ENCODE measurements at places on chromosomes 12 and 14.

- no peak for DNase-seq
These were observed 618.6 kb upstream of the TMEM132C start for GRCh38 chr12:127648321-127648720.

DNA sequence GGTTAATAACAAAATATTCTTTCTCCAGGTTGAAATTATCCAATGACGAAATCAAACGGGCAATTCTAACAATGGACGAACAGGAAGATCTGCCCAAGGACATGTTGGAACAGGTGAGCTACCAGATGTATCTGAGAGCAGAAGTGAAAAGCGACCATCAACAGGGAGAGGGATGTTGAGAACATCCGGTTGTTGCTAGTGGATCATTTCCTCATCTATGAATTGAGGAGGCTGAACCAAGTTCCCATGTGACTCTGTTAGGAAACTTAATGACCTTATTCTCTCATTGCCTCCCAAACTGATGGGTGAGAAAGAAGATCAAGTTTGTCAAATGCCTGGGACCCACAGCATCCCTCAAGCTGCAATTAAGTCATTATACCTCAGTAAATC lies 117.7 kb downstream of the GPR135 start:
- no peak for DNase-seq

DNA sequence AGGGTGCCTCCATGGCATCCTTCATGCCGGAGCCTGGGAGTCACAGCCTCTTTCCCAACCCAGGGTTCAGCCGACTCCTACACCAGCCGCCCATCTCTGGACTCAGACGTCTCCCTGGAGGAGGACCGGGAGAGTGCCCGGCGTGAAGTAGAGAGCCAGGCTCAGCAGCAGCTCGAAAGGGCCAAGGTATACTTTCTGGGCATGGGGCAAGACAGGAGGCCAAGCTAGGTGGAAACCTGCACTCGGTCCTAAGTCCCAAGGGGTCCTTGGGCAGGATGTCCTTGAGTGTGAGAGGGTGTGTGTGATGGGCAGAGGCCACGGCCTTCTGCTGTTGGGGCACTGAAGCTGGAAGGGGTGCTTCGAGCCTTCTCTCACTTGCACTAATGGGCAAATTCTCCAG lies 5.0 kb downstream of the CACNB3 start:
- no peak for DNase-seq

GRCh38 chr14:31200702-31200990 lies 6.9 kb downstream of the HECTD1 start:
- DNase-seq = no peak

DNA sequence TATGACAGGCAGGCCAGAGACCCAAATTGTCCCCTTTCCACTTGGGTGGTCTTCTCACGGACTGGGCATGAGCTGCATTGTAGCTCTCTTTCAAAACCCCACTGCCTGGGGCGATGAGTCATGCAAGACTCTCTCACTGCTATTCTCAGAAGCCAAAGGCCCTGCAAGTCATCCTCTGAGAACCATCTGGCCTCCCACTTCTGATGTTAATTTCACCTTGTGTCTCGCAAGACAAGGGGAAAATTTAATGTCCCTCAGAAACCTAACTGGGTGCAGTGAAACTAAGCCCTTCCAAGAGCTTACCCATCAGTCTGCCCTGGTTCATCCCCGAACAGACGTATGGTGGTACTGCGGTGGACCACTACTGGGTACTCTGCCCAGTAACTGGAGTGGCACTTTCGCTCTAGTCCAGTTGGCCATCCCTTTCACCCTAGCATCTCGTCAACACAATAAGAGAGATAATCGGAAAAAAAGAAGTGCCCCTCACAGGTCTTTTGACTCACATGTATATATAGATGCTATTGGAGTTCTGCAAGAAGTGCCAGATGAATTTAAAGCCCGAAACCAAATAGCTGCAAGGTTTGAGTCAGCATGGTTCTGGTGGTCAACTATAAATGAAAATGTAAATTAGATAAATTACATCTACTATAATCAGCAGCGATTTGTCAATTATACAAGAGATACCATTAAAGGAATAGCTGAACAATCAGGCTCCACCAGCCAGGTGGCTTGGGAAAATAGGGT lies 31.3 kb upstream of the LALBA start:
- DNase-seq = no peak

GRCh38 chr12:12872139-12872933 lies 19.0 kb upstream of the GPRC5A start:
- no peak for DNase-seq

GRCh38 chr12:57850854-57851430 lies 4.4 kb upstream of the CTDSP2 start:
- no peak for DNase-seq

GRCh38 chr12:29269706-29270408 lies 111.1 kb downstream of the ERGIC2 start:
- DNase-seq = no peak

GRCh38 chr14:80658733-80659132 lies 282.8 kb downstream of the CEP128 start:
- no peak for DNase-seq

DNA sequence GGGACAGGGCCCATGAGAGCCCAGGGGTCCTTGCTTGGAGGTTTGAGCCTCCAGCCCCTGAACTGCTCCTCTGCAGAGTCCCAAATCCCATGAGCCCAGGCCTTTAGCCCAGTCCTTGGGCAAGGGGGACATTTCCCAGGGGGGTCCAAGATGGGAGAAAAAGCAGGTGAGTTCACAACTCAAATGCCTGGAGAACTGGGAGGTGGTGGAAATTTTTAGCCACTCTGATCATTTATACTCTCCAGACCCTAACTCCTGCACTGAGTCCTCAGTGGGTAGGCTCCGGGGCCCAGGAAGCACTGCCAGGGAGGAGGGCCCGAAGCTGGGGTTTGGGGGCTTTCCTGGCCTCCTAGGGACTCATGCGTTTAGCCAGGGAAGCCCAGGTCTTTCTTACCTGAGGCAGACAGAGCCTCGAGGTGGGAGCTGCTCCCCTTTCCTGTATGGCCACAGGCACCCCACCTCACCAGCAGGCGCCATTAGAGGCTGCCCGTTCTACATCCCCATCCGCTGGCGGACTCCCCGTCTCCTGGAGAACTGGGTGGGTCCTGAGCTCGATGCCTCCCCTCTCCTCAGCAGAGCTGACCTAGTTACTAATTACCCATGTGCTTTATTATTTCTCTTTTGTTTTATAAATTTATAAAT lies 998 bp downstream of the HNF1A start:
- DNase-seq = no peak

GRCh38 chr12:119322301-119322723 lies 12.2 kb upstream of the CCDC60 start:
- DNase-seq = no peak

DNA sequence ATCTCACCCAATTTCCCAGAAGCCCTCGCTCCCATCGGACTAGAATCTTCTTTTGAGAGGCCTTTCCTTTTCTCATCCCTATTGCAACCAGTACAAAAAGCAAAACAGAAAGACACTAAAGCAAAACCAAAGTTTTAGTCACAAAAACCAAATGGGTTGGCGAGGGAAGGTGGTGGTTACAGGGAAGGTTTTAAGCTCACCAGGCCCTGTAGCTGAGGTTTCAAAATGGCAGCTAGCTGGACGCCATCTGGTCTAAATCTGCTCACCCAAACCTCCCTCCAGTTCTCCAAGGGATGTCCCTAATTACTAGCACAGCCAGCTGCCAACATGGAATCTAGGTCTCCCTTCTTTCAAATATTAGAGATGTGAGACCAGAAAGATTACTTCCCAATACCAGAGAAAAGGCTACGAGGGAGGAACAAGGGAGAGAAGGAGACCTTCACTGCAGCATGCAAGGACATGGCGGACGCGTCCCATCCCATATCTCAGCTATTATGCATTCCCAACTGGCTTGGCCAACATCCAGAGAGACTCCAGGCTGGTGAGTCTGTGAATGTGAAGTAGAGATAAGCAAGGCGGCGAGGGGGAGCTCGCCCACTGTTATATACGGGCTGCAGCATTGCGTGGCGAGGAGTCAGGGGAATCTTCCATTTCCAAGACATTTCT lies 70.8 kb downstream of the DPF3 start:
- no peak for DNase-seq

DNA sequence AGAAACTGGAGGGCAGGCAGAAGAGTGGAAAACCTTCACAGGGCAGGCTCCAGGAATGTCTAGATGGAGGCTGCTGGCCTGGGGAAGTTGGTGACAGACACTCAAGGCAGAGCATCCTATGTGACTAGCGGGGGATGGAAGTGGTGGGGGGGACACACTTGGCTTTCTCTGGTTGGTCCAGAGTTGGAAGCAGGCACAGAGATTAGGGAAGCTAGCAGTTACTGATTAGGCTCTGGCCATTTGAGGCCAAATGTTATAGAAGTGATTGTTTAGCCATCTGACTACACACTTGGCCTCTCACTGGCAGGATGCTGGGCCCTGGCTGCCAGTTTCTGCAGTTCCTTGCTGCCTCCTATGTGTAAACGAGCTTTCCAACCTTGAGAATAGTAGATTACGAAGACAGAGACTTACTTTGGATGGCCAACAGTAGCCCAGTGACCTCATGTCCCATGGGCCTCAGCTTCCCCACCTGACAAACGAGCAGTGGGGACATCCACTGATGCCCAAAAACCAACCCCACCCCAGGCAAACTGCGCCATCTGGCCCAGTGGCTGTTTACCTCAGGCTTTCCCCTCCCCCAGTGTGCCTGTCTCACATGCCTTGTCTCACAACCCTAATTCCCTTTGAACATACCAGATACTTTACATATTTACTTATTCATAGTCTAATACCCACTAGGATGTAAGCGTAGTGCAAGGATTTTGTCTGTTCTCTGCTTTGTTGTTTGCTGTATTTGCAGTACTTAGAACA lies 102.7 kb downstream of the PAPLN start:
- no peak for DNase-seq

All from femur (tissue), 1 donor.